ENCODE measurements at places on chromosomes 7 and 10. TPM values are rescaled to one million over a fixed set of nuclear protein-coding genes. Genes with fewer than 3 reads are reported as not detected.

Gene ZNF467
- 2.7 TPM for total RNA-seq

GRCh38 chr7:5279734-5280133 is 3.0 kb upstream of the SLC29A4 start:
- no peak for DNase-seq

Gene ZNF716
- total RNA-seq, result not detected

Gene UBE2D1
- total RNA-seq, result 10.3 TPM

Gene GPR26
- total RNA-seq, result not detected

Gene CALHM2
- 15.7 TPM for total RNA-seq

DNA sequence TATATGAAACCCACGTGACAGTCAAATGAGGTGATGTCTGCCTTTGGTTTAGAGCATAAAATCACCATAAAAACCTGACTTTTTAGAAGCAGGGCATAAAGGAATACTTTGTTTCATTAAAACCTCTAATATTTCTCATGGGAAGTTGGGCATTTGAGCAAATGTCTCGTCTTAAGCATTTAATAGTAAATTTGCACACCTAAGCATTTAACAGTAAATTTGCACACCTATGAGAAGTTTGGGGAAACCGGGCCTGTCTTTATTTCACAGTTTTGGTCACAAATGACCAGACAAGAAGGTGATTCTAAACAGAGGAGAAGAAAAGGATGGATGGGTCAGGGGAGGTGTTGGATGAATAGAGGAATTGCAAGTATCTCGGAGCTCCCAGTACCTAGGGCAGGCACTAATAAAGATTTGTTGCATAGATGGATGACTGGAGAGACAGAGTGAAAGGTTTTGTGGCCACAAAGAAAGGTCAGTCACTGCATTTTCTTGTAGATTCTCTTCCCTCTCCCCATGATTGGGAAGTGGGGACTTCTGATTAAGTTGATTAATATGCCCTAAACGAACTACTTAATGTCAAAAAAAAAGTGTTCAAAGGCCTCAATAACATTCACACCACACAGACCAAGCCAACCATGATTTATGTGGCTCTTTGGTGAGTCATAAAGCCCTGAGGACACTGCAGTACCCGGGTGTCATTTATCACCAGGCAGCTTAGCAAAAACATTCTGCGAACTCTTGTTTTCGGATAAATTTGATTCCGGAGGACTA is 158.2 kb downstream of the SPAG6 start:
- no peak for DNase-seq

Gene RPEL1
- 0.13 TPM for total RNA-seq

GRCh38 chr7:37052705-37053104 is 328.4 kb upstream of the AOAH start:
- DNase-seq, result no peak

DNA sequence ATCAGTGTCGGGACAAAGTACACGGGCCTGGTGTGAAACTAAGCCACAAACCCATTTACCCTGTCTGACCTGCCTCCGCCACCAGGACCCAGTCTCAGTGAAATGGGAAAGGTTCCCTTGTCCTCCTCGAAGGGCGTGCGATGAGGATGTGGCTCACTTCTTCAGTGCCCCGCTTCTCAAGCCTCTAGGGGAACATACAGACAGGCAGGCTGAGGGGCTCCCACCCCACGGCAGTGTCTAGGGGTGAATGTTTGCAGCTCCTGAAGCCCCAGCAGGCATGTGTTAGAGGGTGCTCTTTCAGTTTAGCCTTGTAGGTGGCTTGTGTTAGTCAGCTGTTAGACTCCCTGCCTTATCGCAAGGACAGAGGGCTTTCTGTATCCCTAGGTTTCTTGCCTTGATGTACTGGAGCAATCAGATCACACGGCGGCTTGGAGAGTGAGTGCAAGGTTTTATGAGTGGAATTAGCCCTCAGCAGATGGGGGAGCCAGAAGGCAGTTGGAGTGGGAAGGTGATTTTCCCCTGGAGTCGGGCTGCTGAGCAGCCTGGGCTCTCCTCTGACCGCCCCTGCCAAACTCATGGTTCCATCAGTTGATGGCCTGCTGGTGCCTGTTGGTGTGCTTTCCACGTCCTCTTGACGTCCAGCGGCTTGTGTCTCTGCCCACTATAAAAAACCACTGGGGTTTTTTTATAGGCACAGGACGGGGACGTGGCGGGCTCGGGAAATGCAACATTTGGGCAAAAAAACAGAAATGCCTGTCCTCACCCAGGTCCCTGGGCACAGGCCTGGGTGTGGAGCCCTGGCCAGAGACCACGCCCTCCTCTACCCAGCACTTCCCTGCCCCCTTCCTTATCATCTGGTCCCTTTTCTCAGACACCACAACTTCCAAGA is 759 bp downstream of the NUDT1 start:
- no peak for DNase-seq

DNA sequence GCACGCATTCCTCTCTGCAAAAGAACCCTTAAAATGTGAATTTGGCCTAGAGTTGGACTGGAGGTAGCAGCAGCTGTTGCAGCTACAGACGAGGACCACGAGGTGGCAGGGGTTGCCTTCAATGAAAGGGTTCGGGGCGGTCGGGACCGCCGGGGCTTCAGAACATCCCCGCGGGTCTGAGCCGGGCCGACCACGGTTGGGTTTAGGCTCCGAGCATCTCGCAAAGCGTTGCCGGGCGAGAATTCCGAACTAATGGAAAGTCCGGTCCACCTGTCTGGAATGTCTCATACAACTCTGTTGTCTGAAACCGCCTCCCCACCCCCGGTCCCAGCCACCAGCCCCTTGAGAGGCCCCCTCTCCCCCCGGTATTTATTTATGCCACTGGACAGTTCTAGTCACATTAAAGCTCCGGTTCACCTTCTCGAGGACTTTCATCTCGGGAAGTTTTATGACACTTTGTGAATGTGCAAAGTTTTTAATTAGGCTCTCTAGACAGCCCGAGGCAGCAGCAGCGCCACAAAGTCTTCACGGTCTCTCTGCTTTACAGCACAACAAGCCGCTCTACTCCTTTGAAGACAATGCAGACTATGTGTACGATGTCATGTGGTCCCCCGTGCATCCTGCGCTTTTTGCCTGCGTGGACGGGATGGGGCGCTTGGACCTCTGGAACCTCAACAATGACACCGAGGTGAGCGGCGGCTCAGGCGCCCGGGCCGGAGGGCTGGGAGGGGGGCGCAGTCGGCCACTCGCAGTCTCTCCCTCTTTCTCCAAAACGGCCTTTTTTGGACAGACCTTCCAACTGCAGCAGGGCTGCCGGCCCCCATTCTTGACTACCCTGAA is 246.2 kb downstream of the SLC25A13 start:
- peak; percentile 7 for DNase-seq

DNA sequence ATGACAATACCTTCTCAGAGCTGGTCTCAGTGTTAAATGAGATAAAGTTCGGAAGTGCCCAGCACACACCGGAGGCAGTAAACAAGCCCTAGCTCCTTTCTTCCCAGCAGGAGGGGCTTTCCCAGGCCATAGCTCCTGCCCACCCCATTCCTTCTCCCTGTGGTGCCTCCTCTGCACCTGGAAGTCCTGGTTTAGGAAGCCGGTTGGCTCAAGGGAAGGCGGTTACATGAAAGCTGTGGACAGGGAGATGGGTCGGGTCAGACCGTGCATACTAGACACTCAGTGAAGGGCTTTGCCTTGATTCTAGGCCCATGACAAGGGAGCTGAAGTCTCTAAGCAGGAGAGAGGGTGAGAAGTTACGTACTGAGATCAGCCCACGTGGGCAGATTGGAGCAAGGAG is 8.6 kb downstream of the BEND7 start:
- no peak for DNase-seq

DNA sequence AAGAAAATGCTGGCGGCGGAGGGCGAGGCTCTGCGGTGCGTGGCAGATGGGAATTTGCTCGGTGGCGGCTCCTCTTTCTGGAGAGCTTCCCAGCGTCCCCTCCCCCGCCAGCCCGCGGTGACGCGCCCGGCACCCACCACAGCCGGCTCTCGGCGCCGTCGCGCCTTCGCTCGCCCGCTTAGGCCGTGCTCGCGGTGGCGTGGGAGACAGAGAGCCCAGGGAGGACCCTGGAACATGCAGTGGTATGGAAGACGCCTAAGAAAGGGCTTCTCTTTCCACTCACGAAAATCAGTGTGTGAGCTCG is 576 bp upstream of the CSGALNACT2 start:
- DNase-seq, result no peak

GRCh38 chr7:87570178-87570577 is 30.5 kb downstream of the ABCB1 start:
- DNase-seq, result no peak

- no peak for DNase-seq
Observed at GRCh38 chr7:49885593-49886285, 112.3 kb downstream of the VWC2 start.

Gene CHST3
- 12.9 TPM for total RNA-seq

- DNase-seq, result no peak
Observed at GRCh38 chr7:80175744-80176143, 41.1 kb downstream of the GNAI1 start.

GRCh38 chr7:24017519-24017918 is 266.5 kb upstream of the NPY start:
- no peak for DNase-seq

Gene TMEM176A
- not detected for total RNA-seq

GRCh38 chr10:29246449-29246848 is 42.4 kb upstream of the LYZL1 start:
- DNase-seq, result no peak

- DNase-seq, result no peak
Observed at GRCh38 chr7:107043921-107044346, 571 bp upstream of the PRKAR2B start.

GRCh38 chr7:140003913-140004382 is 58.8 kb downstream of the PARP12 start:
- DNase-seq, result peak; percentile 32

Gene PNLIPRP2
- total RNA-seq, result not detected

- peak; percentile 70 for DNase-seq
Observed at GRCh38 chr10:113880236-113880635, 25.8 kb downstream of the NHLRC2 start.

GRCh38 chr7:117776224-117776623 is 97.0 kb downstream of the CTTNBP2 start:
- no peak for DNase-seq

Gene ELAPOR2
- 26.0 TPM for total RNA-seq

Data from pulmonary artery endothelial cell (primary cell).